ENCODE measurements at places on chromosomes 6 and 20. TPM values are rescaled to one million over a fixed set of nuclear protein-coding genes. Genes with fewer than 3 reads are reported as not detected.
A peak's percentile ranks its signal among the peaks of the same experiment; 100 is the strongest.

- DNase-seq: no peak
- no peak overlapping the region for H3K27ac ChIP-seq
- H3K4me3 ChIP-seq: no peak overlapping the region
These were observed 65.4 kb upstream of the SLCO4A1 start for GRCh38 chr20:62576815-62577489.

DNA sequence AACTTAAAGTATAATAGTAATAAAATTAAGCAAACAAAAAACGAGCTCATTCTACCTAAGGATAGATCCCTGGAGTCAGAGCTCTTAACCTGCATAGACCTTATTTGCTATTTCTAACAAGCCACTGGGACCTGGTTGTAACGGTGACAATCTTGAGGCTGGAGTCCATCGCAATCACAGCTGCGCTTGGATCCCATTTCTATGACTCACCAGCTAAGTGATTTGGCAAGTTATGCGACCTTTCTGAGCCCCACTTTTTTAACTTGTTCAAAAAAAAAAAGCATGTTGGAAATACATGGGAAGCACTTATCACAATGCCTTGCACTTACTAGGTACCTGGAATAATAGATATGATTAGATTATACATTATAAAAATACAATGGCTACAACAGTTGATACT lies 389.5 kb upstream of the CDH4 start:
- H3K4me3 ChIP-seq: no peak overlapping the region
- DNase-seq: no peak
- no peak overlapping the region for H3K27ac ChIP-seq
- H3K36me3 ChIP-seq: no peaks in the 10 kb centered on the region

- H3K27me3 ChIP-seq: no peaks in the 10 kb centered on the region
- no peaks in the 10 kb centered on the region for H3K36me3 ChIP-seq
- peak overlapping the region; percentile 100 for H3K4me3 ChIP-seq
- H3K4me1 ChIP-seq: peaks cover 11% of the 10 kb centered on the region
These were observed 2.2 kb upstream of the QKI start for GRCh38 chr6:163412341-163412740.

- H3K27ac ChIP-seq: no peak overlapping the region
- DNase-seq: no peak
- no peaks in the 10 kb centered on the region for H3K36me3 ChIP-seq
- no peaks in the 10 kb centered on the region for H3K4me1 ChIP-seq
- no peaks in the 10 kb centered on the region for H3K27me3 ChIP-seq
These were observed 557.3 kb upstream of the CITED2 start for GRCh38 chr6:139931747-139932146.

DNA sequence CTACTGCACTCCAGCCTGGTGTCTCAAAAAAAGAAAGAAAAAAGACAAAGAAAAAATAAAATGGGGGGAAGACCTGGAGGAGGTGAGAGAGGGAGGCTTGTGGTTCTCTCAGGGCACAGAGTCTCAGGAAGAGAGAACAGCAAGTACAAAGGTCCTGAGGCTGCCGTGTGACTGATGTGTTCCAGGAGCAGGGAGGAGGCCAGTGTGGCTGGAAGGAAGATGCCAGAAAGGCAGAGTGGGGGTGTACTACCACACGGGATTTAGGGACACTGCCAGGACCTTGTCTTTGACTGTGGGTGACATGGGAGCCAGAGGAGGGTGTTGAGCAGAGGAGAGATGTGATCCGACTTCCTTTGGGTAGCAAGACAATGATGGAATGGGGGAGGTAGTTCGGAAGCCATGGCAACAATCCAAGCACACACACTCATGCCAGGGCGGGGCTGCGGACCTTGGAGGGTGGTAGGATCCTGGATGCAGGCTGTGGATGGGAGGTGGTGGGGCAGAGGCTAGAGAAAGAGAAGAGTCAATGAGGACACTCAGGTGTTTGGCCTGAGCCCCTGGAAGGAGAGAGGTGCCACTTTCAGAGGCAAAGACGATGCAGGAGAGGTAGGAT lies 136.4 kb upstream of the PTPN1 start:
- H3K4me3 ChIP-seq: no peak overlapping the region
- H3K27ac ChIP-seq: no peak overlapping the region
- peaks cover 13% of the 10 kb centered on the region for H3K4me1 ChIP-seq
- H3K27me3 ChIP-seq: no peaks in the 10 kb centered on the region

The FAM83C gene
- 0.05 TPM for total RNA-seq

The TMEM200A gene
- total RNA-seq: 0.08 TPM
